ENCODE measurements at places on chromosomes 13 and 19. TPM values are rescaled to one million over a fixed set of nuclear protein-coding genes. Genes with fewer than 3 reads are reported as not detected.

The CPAMD8 gene
- 53.4 TPM for total RNA-seq

The BCAM gene
- total RNA-seq, result 338 TPM

The KLF1 gene
- 2.2 TPM for total RNA-seq

The ERFL gene
- 1.0 TPM for total RNA-seq

The DMWD gene
- 112 TPM for total RNA-seq

The TSHZ3 gene
- total RNA-seq, result 0.63 TPM

The CCDC194 gene
- 2.2 TPM for total RNA-seq

- DNase-seq, result no peak
Observed at GRCh38 chr13:113084943-113085540, 20.5 kb upstream of the F7 start.

DNA sequence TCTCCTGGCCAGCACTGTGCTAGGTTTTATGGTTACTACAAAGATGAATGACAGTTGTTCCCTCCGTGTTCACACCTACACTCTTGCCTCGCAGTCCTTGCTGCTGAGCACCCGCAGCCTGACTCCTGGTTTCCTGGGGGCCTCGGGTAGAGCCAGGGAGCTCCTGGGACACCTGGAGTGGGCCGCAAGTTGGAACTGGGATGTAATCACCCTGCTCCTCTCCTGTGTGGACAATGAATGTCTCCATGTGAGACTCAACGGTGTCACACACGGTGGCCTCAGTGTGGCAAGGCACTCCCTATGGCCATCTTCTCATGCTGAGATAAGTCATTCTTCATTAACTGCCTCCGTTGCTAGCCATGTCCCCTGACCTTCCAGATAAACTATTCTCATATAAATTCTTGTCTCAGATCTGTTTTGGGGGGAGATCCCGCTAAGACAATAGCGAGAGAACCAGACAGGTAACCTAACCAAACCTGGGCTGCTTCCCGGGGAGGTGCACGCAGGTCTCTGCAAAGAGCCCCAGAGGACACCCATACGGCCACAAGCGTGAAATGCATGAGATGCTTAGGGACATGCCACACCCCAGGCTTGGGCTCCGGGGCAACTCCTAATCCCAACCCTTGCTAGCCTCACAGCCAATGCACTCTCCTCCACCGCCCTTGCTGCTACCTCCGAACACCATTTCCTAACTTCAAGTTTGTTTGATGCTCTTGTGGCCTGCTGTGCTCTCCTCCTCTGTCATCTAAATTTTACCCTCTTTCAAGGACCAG lies 87.2 kb upstream of the IRS2 start:
- DNase-seq, result no peak

GRCh38 chr19:41947091-41947490 lies 12.0 kb downstream of the RABAC1 start:
- no peak for DNase-seq

- DNase-seq, result no peak
Observed at GRCh38 chr19:41844601-41845000, at the start of gene LYPD4. TSS of gene LYPD4 (minus strand) at chr19:41844683. CDS start at chr19:41839285, 5,398 bp downstream.

DNA sequence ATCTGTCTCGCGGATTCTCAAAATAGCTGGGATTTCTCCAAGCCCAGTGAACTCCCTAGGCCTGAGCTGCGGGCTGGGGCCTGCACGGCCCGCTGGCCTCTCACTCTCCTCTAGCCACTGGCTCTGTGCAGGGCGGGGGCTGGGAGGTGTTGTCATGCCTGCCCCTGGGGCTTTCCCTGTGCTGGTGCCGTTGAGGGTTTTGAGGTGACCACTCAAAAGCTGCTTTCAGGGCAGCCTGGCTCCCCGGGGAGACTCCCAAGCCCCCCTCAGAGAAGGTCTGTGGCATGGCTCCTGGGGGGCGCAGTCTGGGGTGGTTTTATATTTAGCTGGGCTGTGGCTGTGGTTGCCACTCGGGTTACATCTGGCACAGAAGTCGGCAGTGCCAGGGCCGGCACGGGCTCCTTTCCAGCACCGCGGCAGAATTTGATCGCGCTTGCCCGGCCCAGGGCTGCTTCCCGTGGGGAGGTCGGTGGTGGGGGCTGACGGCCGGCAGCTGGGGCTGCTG lies 10.0 kb downstream of the NDUFB7 start:
- peak; percentile 25 for DNase-seq

DNA sequence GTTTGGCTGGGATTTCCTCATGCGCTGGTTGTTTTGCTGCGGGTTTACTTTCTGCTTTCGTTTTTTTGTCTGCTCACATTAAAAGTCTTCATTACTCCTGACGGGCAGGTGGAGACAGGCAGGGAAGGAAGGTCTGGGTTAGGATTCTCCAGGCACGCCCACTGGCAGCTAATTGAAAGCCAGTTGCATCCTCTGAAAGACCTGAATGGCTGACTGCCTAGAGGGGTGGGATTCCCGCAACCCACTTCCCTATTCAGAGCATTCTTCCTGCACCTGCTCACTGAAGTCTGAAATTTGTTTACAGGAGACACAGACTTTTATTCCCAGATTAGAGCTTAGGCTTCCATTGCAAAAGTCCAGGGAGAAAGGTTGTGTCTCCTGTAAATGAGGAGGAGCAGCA lies 172.0 kb downstream of the UQCRFS1 start:
- DNase-seq, result no peak

DNA sequence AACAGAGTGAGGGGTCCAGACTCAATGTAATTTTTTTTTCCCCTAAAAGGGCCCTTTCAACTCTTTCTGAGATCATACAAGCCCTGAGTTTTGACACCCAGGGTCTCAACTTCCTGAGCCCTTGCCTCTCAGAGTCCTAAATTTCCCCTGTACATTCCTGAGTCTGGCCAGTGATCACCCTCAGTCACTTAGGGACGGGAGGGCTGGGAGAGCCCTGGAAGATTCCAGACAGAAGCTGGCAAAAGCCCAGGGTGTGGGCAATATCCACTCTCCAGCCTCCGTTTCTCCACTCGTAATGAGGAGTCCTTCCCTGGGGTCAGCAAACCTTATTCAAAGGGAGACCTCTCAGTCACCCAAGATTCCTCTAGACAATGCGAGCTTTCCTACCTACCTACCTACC lies 1.6 kb downstream of the PPP1R13L start:
- DNase-seq, result no peak

- DNase-seq, result no peak
Observed at GRCh38 chr19:43667876-43668405, 2.0 kb downstream of the PLAUR start.

DNA sequence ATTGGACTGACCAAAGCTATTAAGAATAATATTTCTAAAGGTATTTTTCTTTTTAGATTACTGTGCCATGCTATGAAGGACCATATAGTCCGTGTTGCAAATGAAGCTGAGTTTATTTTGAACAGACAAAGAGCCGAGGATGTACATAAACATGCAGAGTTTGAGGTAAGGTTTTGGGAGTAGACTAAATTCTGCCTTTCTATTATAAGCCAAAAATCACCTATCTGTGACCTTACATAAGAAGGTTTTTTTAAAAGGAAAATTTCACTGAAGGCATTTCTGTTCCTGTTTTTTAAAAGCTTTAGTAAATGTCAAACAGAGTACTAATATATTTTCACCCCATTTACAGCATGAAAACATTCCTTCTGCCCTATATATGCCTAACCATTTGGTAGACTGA lies 127.4 kb downstream of the MAB21L1 start:
- no peak for DNase-seq

GRCh38 chr13:48220592-48220980 lies 12.4 kb upstream of the ITM2B start:
- DNase-seq, result no peak

- DNase-seq, result no peak
Observed at GRCh38 chr13:113788413-113789135, 29.5 kb downstream of the TMEM255B start.

DNA sequence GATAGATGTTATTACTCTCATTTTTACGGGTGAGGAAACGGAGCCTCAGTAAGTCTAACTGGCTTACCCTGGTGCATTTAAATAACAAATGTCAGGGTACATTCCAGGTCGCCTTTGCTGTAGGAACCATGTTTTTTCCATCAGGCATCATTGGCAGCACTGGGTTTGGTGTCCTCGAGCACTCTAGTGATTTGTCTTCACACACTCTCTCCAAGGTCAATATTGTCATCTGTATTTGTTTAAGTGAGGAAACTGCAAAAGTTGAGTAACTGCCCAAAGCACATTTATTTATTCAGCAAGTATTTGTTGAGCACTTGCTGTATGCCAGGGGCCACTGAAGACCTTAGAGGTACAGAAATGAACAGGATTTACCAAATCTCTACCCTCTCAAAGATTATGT lies 78.6 kb downstream of the DCT start:
- no peak for DNase-seq

DNA sequence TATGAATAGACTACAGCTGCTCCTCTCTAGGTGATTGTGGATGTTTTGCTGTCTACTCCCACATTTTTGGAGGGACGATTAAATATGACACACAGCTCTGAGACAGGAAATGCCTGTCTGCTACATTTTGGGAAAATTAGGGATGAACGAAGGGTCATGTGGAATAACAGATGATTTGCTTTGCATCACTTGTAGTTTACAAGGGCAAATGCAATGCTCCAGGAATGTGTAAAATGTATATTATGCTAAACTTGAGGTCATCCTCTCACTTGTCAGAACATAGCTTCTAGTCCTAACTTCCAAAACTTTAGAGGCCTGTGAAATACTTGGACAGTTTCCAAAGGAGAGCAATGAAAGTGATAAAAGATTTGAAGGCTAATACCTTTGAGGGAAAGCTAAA lies 284.2 kb upstream of the DACH1 start:
- peak; percentile 43 for DNase-seq

GRCh38 chr13:24683838-24684599 lies 3.8 kb downstream of the ATP12A start:
- peak; percentile 64 for DNase-seq

DNA sequence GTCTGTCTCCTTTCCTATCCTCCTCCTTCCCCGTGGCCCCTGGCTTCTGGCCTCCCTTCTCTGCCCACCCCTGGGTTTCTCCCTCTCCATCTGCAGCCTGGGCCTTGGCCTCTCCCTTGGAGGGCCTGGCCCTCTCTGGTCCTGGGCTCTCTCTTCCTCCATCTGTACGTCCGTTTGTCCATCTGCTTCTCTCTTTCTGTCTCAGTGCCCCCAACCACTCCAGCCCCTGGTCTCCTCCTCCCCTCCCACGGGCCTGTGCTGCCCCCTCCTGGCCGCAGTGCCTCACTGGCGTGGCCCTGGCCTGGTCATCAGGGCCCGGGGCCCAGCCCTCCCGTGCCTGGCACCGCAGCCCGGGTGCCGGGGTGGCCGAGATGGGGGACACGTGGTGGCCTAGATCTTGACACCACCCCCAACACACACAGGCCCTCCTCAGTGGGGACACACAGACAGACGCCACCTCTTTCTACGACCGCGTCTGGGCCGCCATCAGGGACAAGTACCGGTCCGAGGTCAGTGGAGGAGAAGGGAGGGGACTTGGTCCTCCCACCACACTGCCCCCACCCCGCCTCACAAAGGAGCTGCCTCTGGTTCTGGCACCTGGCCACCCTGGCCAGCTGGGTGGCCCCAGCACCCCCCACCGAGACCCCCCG lies 11.3 kb downstream of the PRKCSH start:
- DNase-seq, result peak; percentile 46

DNA sequence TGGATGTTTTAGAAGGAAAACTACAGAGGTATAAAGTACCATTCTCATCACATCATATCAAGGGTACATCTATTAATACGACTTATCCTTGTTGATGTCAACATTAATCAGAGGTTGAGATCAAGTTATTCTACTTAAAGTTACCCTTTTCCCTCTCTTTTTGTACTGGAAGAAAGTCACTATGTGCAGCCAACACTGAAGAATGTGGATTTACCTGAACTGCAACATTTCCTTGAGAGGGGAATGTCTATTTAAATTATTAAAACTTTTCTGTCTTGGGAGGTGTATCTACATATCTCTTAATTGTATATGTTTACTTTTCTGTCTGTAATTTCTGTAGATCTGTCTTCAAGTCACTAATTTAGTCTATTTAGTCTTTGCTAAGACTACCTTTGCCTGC lies 2.5 kb upstream of the FBXL3 start:
- DNase-seq, result no peak

DNA sequence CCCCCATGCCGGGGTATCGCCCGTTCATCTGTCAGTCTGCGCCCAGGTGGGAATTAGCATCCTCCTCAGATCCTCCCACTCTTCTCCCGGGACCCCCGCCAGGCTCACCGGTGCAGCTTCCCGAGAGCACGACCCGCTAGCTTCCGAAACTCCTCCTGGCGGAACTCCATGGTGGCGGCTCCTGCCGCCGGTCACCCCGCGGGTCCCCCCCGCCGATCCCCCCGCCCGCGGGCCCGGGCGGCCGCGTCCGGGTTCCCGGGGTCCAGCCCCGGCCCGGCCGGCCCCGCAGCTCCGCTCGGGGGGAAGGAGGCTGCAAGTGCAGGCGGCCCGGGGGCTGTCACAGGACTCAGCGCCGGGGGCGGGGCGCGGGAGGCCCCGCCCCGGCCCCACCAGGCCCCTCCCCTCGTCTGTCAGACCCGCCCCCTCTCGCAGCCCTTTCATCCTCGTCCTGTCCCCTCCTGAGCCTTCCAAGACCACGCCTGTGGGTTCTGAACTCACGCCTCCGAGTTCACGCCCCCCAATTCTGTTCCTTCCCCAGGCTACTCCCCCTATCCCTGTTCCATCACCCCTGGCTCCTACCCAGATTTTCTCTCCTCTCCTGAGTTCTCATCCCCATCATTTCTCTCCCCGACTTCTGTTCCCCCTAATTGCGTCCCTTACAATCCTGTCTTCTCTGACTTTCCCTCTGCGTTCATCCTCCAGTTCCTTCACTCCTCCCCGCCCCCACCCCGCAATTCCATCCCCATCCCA lies at the start of gene SLC17A7:
TSS of gene SLC17A7 (minus strand) at position 318 of the 750 bp plus-strand sequence. CDS start at position 170, 148 bp downstream.
- no peak for DNase-seq

DNA sequence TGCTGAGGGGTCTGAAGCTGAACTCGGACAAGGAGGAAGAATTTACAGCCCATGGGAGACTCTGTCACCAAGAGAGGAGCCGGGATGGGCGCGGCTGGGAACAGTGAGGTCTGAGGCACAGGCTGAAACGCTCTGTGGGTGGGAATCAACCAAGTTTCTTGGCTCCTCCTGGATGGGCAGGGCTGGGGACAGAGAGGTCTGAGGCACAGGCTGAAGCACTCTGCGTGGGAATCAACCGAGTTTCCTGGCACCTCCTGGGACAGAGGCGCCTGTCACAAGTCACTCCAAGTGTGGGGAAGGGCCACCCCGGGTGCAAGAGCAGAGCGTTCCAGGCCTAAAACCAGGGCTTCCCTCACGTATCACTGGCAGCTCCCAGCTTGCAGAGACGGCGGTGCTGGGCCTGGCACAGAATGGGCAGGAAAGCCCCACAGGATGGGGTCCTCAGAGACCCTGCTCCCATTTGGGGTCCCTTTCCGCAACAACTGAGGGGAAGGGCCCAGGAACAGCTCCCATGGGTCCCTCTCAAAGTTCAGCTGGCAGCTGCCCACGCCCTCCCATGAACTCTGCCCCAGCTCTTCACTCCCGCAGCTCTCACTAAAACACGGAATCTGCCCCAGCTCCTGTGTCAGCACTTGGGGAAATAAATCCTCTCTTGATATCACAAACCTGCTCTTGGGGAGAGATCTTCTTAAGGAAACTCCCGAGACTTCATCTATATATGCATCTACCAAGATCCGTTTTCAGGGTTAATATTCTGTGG lies 18.5 kb downstream of the AP3D1 start:
- DNase-seq, result no peak

DNA sequence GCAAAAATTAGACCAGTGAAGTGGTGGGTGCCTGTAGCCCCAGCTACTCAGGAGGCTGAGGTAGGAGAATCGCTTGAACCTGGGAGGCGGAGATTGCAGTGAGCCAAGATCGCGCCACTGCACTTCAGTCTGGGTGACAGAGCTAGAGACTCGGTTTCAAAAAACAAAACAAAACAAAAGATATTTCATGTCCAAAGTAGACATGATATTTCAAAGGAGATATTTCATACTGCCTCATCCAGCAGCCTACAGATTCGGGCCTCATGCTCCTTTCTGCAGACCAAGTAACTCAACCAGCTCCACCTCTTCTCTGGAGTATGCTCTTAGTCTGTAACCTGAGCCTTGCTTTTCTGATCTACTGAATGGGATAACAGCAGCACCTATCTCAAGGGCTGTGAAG lies 15.0 kb downstream of the ZC3H4 start:
- no peak for DNase-seq

Data from cardiac muscle cell (in vitro differentiated cells and primary cell).